Central memory CD4-positive, alpha-beta T cell (primary cell): ENCODE measurements at places on chromosomes 7 and 10.

GRCh38 chr10:47396311-47396717, 12.2 kb upstream of the ZNF488 start:
- DNase-seq: no peak

DNA sequence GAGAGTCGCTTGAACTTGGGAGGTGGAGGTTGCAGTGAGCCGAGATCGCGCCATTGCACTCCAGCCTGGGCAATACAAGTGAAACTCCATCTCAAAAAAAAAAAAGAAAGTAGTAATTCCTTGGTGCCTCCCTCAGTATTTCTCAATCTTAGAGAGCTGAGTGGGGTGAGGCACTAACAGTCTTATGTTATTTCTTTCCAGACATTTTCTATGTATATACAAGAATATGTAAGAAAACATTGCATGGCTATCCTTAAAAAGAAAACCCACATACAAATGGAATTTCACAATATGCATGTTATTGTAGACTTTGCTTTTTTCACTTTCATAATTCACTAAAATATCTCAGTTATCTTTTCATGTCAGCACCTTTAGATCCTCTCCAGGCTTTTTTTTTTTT, 13.6 kb upstream of the SLF2 start:
- DNase-seq: no peak

- DNase-seq: no peak
Observed at GRCh38 chr10:7428673-7429350, 18.0 kb upstream of the SFMBT2 start.

GRCh38 chr10:43255634-43256431, 11.0 kb downstream of the RASGEF1A start:
- no peak for DNase-seq

- DNase-seq: no peak
Observed at GRCh38 chr10:80468806-80469421, 14.8 kb downstream of the TSPAN14 start.
